ENCODE measurements at places on chromosomes 16 and 17.

GRCh38 chr17:76816590-76817135 lies 51.5 kb upstream of the MGAT5B start:
- peak; percentile 50 for DNase-seq

DNA sequence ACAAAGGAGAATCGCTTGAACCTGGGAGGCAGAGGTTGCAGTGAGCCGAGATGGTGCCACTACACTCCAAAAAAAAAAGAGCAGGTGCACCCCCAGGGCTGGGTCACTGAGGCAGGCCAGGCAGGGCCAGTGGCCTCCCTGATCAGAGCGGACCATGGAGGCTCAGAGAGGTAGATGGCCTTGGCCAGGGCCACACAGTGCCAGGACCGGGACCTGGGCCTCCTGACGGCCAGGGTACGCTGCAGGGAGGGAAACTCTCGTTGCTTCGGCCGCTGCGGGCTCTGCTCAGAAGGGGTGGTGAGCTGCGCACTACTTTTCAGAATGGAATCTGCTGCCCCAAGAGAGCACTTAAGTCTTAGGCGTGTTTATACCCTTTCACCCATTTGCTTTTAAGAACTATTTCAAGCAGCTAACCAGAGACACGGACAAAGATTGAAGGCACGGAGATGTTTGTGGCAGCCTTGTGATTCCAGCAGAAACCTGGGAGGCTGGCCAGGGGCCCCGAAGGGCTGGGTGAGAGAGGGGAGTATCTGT lies 17.1 kb downstream of the MYO1C start:
- DNase-seq = no peak

GRCh38 chr17:6380915-6381438 lies 53.9 kb downstream of the AIPL1 start:
- no peak for DNase-seq

- no peak for DNase-seq
Observed at GRCh38 chr16:85865-86264, 7.8 kb downstream of the MPG start.

- no peak for DNase-seq
Observed at GRCh38 chr16:19599968-19600716, 44.6 kb downstream of the VPS35L start.

GRCh38 chr17:47701608-47702007 lies 7.6 kb downstream of the TBKBP1 start:
- no peak for DNase-seq

- no peak for DNase-seq
Observed at GRCh38 chr16:71347146-71347545, 11.4 kb upstream of the CALB2 start.

DNA sequence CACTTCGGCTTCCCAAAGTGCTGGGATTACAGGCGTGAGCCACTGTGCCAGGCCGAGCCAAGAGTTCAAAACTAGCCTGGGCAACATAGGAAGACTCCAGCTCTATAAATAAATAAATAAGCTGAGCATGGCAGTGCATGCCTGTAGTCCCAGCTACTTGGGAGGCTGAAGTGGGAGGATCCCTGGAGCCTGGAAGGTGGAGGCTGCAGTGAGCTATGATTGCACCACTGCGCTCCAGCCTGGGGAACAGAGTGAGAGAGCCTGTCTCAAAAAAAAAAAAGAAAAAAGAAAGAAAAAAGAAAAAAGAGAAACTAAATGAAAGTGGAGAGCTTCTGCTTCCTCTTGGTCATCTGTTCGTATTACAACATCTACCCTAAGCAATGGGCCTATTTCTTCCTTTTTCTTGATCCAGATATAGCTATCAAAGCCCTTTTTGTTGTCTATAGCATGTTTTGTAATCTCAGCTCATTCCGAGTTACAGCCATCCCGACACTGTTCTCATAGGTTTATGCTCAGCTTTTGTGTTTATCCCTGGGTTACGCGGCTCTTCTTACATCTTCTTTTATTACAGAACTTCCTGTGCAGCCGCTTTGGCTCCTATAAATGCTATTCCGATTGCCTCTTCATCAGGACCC lies 14.1 kb upstream of the MAPK3 start:
- no peak for DNase-seq

DNA sequence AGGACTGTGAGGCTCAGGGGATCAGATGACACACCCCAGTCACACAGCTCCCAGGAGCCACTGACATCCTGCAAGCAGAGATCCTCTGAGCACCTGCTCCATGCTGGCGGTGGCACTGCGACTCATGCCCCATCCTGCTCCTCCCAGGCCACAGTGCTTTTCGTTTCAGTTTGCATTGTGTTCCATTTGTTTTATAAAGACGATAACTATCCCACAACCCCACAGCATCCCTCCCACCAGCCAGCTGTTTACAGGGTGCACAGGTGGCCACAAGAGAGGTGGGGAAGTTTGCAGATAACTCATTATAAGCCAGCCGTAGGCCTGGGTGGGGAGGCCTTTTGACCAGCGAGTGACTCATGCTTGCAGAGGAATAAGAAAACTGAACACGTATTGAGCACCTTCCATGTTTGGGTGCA lies 28.2 kb downstream of the BCO1 start:
- no peak for DNase-seq

GRCh38 chr16:4617880-4618279 lies 3.2 kb upstream of the UBALD1 start:
- DNase-seq = no peak

DNA sequence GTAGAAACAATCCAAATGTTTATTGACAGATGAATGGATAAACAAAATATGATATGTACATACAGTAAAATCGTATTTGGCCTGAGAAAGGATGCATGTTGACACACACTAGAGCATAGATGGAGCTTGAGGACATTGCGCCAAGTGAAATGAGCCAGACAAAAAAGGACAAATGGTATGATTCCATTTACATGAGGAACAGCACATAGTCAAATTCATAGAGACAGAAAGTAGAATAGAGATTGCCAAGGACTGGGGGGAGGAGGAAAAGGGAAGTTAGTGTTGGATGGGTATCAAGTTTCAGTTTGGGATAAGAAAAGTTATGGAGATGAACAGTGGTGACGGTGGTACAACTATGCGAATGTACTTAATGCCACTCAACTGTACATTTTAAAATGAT lies 47.9 kb downstream of the COPRS start:
- no peak for DNase-seq

- no peak for DNase-seq
Observed at GRCh38 chr17:50423553-50424159, 2.4 kb upstream of the ACSF2 start.

DNA sequence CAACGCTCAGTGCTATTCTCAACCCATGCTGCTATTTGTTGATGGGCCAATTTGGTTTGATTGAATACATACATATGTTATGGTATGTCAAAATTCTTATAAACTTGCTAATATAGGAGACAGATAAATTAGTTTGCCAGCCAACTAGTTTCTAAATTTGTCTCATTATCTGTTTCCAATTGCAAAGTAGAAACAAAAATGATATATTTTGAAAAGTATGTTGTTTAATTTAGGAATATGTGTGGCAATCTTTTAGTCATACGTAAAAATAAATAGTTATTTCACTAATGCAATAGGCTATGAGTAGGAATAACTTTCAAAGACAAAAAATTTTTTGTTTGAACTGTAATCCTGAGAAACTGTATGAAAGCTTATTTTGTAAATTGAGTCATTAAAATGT lies 210.6 kb upstream of the KCNJ16 start:
- no peak for DNase-seq

All from NCI-H1105 treated with DMSO at 0.1 percent for 48 hours (cell line).